NCI-H2081 (cell line): ENCODE measurements at places on chromosomes 4 and X.

GRCh38 chr4:169618286-169618685, 2.1 kb upstream of the CLCN3 start:
- DNase-seq, result no peak

- DNase-seq, result no peak
These were observed 37.2 kb upstream of the CD38 start for GRCh38 chr4:15740764-15741404.

DNA sequence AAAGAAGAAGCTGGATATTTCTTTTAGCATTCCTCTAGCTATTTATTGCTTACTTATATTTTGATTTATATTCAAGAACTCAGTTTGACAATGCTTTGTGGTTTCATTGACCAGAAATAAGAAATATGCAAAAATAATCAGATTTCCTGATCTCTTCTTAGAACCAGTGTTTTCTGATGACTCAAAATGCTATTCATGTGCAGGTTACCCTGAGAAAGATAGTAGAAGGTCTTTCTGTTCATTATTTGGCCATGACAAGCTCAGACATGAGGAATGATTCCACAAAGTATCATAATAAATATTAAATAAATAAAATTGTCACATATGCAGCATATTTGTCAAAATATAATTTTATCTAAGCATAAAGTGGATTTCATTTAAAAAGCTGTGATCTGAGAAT, 24.1 kb downstream of the ADH7 start:
- DNase-seq, result no peak

GRCh38 chr4:40622913-40623312, 6.8 kb downstream of the RBM47 start:
- DNase-seq, result no peak

GRCh38 chrX:31168551-31168950, 96.7 kb upstream of the FTHL17 start:
- DNase-seq, result no peak

GRCh38 chr4:82891707-82892466, 934 bp upstream of the SEC31A start:
- DNase-seq, result no peak

- DNase-seq, result no peak
These were observed 32.5 kb downstream of the MEPE start for GRCh38 chr4:87865288-87865687.

- DNase-seq, result no peak
These were observed 50.5 kb downstream of the OCRL start for GRCh38 chrX:129590596-129590995.

DNA sequence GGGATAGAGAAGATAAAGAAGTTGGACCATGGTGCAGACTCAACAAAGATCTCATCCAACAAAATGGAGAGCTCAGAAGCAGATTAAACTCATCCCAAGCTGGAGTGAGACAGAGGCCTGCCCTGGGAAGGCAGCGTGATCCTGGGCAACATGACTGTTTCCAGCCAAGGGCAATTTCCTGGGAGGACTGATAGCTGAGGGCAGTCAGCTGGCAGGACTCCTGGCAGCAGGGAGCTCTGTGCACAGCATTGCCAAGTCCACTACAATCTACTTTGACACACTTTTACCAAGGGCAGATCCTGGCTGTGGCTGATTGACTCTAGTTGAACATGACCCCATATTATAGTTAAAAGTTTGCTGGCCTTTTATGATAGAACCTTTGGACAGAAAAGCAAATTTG, 357.3 kb upstream of the RASGEF1B start:
- DNase-seq, result no peak

GRCh38 chrX:101677028-101677427, 17.4 kb upstream of the ARMCX2 start:
- DNase-seq, result no peak

GRCh38 chr4:8168832-8169598, 10.4 kb upstream of the ABLIM2 start:
- no peak for DNase-seq

DNA sequence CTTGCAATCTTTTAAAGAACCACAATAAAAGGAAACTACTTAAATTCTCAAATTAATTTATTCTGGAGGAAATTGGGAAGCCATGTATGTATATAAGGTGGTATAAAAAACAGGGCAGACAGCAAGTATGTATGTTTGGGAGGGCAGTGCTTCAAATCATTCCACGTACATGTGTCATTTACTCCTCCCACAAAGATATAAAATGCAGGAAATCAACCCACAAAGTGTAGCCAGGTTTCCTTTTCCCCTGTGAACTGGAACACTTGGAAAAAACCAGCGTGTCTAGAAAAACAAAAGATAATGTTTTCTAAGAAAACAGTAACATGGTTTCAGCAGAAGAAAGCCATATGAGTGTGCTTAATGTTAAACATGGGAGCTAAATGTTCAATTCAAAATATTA, 156.7 kb upstream of the FAM47A start:
- DNase-seq, result no peak

- DNase-seq, result no peak
These were observed 137.8 kb upstream of the TBC1D9 start for GRCh38 chr4:140893939-140894338.

- no peak for DNase-seq
These were observed 34.6 kb downstream of the COX18 start for GRCh38 chr4:73034896-73035295.

DNA sequence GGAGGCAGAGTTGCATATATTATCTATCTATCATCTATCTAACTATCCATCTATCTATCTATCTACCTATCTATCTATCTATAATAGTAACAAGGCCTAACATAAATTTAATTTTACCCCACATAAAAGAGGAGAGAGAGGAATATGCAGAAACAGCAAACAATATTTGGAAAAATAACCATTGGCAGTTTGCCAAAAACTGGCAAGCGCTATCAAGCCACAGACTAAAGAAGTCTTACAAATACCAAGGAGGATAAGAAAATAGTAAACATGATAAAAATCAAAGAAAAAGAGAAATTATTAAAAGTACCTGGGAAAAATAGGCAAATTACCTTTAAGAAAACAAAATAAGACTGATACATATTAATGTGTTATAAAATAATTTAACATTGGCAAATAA, 230.8 kb downstream of the CPXCR1 start:
- DNase-seq, result no peak

DNA sequence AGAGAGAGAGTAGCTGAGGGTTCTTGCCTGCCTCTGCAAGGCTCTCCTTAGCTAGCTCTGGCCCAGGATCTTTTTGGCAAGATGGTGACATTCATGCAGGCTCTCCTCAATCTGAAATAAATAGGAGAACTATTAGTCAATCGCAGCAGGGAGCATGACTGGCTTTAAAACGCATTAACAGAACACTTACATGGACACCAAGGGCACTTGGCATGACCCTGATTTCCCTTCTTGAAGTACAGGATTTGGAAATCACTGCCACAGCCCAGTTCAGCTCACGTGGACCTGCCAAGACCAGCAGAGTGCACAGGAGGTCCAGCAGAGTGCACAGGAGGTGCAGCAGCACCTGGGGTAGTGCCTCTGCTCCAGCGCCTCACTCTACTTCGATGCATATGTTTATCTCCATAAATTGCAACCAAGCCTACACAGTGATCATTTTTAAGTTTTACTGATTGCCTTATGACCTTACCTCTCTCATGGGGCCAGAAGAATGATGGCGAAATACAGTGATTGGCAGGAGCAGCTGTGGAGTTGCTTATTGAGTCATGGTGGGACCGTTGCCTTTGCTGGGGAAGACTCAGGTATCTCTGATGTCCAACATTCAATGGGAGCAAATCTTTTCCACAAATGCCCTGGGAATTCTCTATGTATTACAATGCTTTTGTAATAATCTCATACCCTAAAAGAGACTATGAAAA, 122.4 kb downstream of the SYNPO2 start:
- no peak for DNase-seq

GRCh38 chrX:39762266-39762841, 335.4 kb downstream of the BCOR start:
- DNase-seq, result no peak

- DNase-seq, result no peak
These were observed 53.7 kb upstream of the NKX1-1 start for GRCh38 chr4:1459722-1460511.

- no peak for DNase-seq
These were observed 21.7 kb downstream of the PJA1 start for GRCh38 chrX:69143530-69143929.

DNA sequence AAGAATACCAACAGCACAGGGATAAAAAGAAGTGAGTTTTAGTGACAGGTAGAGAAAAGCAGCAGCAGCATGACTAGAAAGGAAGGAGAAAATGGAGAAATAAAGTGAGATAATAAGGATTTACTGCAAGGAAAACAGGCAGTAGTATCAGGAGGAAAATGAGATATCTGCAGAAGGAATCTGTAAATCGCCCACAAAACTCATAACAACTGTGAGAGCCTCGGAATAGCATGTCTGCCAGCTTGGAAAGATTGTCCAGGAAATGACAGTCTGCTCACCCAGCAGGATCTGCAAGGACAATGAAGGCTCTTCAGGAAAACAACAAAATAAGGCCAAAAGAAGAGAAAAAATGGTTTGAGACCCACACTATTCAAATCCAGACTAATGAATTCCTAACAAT, 47.4 kb downstream of the CXXC4 start:
- DNase-seq, result no peak

DNA sequence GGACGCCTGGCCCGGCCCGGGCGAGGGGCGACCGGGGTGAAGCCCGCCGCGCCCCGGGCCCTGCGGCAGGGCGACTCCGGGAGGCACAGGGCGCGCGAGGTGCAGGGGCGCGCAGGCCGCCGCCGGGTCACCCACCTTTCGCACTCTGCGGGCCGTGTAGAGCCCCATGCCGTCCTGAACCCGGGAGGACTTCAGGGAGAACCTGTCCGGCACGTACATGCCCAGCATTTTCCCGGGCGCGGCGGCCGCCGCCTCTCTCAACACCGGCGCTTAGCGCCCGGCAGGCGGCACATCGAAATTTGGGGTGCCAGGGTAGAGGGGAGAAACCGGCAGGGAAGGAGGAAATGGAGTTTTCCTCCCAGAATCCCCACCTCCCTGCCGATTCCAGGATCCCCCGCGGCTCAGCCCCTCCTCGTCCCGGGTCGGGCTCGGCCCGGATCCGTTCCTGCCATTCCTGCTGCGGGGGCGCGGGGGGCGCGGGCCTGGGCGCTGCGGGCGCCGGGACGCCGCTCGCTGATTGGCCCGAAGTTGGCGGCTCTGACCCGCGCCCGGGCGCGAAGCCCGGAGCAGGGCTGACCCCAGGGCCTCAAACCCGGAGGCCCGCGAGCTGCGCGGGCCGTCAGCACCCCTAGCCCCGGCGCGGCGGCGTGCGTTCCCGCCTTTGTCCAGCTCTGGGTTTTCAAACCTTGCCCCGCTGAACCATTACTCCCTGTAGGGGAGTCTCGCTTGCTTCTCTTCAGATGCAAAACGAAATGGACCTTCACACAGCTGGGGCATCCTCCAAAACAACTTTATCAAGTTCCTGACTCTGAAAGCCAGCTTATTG, at the start of gene PRDM5:
Gene PRDM5, minus strand, starts transcription at position 346 of the 826 bp plus-strand sequence. Its CDS starts 118 bp downstream, at position 228.
- DNase-seq, result peak; percentile 16

DNA sequence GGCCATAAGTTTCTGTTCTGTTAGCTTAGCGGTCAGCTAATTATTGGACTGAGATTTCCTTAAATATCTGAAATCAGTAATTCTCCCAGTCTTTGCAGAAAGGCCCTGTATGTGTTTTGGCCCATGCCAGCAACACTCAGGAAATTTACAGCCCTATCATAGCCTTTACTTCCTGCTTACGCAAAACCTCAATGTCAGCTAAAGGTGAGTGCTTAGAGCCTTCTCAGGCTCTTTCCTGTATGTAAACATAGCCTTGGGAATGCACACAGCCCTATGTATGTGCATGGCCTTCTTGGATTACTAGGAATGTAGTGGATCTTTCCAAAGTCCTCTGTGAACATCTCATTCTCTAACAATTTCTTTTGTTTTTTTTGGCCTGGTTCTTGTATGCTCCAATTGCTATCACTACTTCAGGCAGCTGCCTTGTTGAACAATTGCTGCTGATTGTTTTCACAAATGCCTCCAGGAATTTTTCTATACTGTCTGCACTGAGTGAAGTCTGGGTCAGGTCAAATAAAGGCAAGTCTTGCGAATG, 200.0 kb downstream of the PPP1R2C start:
- no peak for DNase-seq

DNA sequence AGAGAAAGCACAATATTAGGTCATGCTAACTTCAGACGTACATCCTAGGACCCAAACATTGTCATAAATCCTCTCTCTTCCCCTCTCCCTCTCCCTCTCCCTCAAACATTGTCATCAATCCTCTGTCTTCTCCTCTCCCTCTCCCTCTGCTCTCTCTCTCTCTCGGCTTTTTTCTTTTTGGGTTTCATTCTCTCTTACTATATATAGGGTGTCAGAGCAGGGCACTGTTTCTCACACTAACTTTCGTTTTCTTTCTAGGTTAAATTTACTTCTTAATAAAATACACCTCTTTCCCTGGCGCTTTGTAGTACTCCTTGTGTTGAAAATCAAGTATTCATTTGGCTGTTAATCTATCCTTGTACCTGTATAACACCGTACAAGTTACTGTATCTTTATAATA, 37.0 kb upstream of the HERC5 start:
- no peak for DNase-seq

- peak; percentile 24 for DNase-seq
These were observed 35.1 kb downstream of the ENPEP start for GRCh38 chr4:110510955-110511544.

GRCh38 chr4:53321151-53321983, 44.5 kb downstream of the SCFD2 start:
- no peak for DNase-seq

GRCh38 chr4:16809064-16809463, 89.4 kb downstream of the LDB2 start:
- no peak for DNase-seq

- DNase-seq, result no peak
These were observed 978 bp upstream of the HS3ST1 start for GRCh38 chr4:11429699-11430045.

GRCh38 chrX:140190441-140191108, 225.3 kb upstream of the CXorf66 start:
- no peak for DNase-seq

DNA sequence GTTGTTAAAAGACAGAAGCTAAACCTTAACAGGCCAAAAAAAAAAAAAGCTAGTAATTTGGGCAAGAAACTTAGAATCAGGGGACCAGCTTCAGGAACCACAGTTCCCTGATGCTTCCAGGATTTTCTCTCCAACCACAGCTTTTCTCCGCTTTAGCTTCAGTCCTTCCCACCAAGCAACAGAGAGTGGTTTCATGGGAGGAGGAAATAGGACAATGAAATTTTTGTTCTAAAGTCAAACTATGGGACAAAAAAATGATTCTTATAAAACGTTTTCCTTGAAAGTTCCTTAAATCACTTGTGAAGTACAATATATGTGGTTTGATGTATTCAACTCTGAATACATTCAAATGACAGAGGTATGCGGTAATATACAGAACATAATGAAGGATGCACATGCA, 71.0 kb upstream of the DHX15 start:
- DNase-seq, result no peak

- DNase-seq, result no peak
These were observed 194.7 kb upstream of the CXorf51B start for GRCh38 chrX:146614663-146615478.

DNA sequence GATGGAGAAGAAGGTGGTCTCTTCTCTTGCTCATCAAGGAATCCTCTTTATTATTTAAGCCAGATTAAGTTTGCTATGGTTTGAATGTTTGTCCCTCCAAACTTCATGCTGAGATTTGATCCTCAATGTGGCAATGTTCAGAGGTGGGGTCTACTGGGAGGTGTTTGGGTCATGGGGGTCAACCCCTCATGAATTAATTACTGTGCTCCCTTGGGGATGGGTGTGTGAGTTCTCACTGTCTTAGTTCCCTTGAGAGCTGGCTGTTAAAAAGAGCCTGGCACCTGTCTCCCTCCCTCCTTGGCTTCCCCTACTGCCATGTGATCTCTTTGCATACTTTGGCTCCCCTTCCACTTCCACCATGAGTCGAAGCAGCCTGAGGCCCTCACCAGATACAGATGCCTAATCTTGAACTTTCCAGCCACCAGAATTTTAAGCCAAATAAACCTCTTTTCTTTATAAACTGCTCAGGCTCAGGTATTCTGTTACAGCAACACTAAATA, 36.0 kb upstream of the CD38 start:
- no peak for DNase-seq
